ENCODE measurements at places on chromosomes 12 and 14.

DNA sequence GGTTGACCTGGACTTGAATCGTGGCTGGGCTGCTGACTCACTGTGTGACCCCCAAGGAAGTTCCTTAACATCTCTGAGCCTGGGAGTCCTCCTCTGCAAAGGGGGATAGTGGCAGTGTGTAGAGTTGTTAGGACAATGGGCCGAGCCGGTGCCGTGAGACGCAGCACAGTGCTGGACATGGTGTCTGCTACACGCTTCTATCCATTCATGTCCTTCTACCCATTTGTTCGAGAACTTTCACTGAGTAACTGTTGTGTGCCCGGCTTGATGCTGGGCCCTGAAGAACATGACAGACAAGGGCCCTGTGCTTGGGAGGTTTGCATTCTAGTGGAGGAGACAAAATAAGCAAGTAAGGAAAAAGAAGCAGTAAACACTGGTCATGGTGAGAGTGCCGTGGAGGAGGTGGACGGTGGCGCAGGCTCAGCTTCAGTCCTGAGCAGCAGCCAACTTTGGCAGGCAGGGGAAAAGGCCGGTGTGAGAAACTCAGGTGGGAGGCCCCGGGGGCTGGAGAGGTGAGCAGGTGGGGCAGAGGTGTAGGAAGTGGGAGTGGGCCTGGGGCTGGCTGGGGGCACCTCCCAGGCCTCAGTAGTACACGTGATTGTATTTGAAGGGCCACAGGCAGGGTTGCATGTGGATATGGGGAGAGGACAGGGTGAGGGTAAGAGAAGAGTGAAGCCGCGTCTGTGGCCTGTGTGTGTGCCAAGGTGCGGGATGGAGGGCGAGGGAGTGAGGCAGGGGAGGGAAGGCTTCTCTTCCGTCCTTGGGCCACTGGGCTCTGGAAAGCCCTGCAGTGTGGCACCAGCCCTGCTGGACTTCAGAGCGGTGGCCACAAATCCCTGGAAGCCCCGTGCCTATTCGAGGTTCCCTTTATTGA lies 13.8 kb downstream of the VASH1 start:
- peak; percentile 10 for DNase-seq

DNA sequence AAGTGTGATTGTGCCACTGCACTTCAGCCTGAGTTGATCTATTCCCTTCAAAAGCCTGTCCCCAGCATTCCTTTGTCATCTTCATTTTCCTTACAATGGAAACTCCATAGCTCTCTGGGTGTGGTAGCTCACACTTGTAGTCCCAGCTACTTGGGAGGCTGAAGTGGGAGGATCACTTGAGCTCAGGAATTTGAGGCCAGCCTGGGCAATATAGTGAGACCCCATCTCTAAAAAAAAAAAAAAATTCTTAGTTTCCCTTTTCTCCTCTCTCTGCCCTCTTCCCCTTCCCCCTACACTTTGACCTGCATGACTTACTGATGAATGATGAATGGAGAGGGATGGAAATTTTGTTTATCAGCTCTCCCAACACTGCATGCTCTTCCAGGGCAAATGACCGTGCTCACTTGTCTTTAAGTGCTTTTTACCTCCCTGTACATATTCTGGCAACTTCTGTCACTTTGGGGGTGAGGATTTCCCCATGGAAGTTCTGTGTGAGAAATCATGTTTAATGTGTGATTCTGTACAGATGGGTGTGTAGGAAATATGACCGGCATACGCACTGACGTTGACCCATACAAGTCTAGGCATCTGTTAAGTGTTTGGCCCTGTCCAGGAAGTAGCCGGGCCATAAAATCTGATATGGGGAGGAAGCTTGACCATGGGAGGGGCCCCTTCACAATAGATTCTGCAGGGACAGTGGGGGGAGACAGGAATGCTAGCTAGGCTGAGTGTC lies 65.4 kb downstream of the ZFP36L1 start:
- no peak for DNase-seq

DNA sequence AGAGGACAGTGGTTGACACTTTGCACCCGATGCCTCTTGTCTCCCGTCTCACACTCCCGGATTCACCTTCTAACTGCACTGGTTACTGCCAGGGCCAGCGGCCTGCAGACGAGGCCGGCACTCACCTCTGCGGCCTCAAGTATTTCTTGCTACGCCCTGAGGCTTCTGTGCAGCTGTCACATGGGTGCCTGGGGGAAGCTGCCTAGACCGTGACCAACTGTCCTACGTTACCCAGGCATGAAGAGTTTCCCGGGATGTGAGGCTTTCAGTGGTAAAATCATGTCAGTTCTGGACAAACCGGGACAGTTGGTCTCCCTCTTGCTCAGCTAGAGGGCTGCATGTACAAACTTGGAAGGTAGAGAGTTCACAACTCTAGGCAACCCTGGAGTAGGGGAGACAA lies 274.5 kb downstream of the GLT1D1 start:
- no peak for DNase-seq

- DNase-seq = no peak
Measured at GRCh38 chr12:119118625-119119024, 60.1 kb upstream of the HSPB8 start.

DNA sequence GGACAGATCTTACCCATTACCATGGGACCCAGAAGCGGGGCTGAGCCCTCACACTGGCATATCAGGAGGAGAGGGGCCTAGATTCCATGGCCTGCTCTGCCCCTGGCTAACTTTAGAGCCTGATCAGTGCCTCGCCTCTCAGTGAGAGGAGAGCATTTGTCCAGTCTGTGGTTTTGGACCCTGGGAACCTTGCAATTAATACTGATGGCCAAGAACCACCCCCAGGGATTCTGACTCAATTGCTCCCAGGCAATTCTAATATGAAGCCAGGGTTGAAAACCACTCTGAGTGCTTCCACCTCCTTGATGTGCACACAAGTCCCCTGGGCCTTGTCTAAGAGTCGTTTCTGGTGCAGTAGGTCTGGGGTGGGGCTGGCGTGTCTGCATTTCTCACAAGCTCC lies 67.7 kb downstream of the CALM1 start:
- DNase-seq = no peak

DNA sequence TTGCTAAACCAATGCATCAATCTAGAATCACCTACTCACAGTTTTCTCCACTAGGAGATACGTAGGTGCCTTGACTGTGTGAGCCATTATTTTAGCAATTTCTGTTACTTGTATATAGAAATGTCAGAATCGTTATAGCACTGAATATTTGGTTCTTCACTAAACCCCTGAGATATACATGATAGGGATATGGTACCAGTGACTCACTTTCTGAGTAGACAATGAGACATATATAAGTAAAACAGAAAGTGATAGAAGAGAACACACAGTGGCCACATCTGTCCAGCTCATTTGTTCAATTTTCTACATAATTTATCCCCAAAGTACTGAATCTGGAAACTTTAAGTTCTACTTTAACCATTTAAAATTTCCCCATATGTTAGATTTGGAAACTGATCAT lies 1505.5 kb upstream of the TMEM132C start:
- DNase-seq = no peak

- DNase-seq = no peak
Measured at GRCh38 chr14:70594461-70594860, 6.0 kb downstream of the MED6 start.

- DNase-seq = no peak
Measured at GRCh38 chr12:90987520-90987919, 17.3 kb downstream of the EPYC start.

- no peak for DNase-seq
Measured at GRCh38 chr14:20626274-20626673, 15.2 kb downstream of the OR6S1 start.

DNA sequence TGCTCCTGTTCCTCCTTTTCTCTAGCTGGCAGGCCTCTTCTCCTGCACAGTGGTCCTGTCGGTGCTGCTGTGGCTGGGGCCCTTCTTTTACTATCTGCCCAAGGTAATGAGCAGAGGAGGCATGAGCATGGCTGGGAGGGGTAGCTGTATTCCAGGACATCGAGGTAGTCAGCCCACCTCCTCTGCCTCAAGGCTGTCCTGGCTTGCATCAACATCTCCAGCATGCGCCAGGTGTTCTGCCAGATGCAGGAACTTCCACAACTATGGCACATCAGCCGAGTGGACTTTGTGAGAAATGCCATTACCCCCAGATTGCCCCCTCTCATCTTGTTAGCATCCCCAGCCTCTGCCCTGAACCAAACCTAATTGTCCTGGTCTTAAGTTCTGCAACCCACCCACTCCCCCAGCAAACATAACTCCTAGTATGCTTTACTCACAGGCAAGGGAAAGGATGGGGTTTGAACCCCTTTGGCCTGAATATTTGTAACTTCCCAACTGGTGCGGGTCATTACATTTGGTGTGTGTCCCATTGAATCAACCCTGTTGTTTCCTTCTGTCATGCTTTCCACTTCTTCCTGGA lies 9.1 kb downstream of the B4GALNT1 start:
- no peak for DNase-seq

DNA sequence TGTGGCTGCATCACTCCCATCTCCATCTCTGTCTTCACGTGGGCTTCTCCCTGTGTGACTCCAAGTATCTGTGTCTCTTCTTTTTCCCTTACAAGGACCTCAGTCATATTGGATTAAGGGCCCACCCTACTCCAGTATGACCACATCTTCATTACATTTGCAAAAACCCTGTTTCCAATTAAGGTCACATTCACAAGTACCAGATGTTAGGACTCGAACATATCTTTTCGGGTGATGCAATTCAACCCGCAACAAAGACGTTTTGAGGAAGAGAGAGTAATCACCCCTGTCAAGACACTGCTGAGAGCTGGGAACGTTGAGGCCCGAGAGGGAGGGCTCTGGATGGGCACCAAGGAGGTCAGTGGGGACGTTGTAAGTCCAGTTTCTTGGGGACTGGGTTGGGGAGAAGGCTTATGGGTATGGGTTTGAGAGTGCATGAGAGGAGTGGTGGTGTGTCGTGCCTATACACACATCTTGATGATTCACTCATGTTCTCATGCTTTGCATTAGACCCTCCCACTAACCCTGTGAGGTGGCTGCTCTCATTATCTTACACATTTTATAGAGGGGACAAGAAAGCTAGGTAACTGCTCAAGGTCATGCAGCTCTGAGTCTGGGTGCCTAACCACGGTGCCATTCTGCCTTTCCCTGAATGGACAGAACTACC lies 12.1 kb upstream of the IFI27 start:
- DNase-seq = no peak

- DNase-seq = no peak
Measured at GRCh38 chr14:95564060-95564459, 29.2 kb downstream of the GLRX5 start.

DNA sequence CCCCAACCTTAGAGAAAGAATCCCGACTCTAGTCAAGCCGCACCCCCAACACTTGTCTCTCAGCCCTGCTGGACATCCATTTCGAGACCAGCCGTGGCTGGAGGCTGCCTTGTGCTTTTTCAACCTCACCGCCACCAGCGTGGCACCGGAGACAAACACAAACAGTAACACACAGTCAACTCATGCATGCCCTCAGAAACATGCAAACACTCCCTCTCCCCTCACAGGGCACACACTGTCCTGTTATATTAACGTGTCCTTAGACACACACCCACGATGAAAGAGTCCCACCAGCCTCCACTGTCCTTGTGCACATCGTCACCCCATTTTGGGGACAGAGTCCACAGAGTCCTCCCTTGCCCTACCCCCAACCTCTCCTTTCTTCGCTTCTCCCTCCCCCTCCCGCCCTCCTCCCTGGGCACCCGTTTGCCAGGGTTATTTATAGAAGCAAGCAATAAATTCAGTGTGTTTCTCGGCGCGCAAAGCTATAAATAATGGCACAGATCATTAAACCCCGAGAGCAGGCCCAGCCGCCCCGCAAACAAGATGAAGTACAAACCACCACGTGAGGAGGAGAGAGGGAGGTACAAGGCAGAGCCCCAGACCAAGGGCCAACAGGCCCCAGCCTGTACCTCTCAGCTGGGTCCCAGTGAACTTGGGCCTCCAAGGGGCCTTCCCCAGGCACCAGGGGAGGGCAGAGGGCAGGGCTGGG lies 27.9 kb downstream of the SMUG1 start:
- no peak for DNase-seq

GRCh38 chr12:19574601-19575000 lies 135.3 kb downstream of the AEBP2 start:
- DNase-seq = no peak

- no peak for DNase-seq
Measured at GRCh38 chr14:77051116-77051515, 22.6 kb upstream of the IRF2BPL start.

DNA sequence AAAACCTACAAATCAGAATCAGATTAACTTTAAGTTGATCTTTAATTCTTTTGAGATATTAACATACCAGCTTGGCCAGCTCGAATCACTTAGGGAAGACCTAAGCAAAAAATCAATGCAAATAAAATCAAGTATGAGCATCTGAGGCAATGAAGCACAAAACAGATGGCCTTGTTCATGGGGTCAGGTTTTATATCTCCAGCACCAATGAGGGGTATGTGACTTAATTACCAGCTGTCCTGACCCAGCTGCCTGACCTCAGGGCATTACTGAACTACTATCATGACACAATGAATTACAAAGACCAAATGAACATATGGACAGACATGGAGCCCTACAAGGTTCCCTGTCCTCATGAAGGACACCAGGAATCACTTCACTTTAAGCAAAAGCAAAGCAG lies 70.5 kb downstream of the FGD6 start:
- no peak for DNase-seq

GRCh38 chr12:70049596-70050360 lies 193.5 kb upstream of the CNOT2 start:
- peak; percentile 22 for DNase-seq

GRCh38 chr12:115140981-115141655 lies 457.1 kb upstream of the TBX3 start:
- no peak for DNase-seq

DNA sequence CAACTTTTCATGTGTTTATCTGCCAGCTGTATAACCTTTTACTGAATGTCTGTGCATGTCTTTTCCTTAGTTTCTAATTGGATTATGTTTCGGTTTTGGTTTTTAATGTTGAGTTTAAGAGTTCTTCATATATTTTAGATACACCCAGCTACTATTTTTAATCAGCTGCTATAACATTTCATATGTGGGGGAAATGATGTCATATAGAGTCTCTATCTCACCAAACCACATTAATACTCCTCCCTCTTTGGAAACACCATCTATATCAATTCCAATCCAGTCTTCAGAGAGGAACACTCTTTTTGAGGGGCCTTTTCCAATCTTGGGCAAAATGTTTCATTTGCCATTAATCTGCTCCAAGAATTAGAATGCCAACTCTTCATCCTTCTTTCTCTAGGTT lies 28.5 kb upstream of the GCH1 start:
- no peak for DNase-seq
